NCI-H2081 (cell line): ENCODE measurements at places on chromosomes 3 and 15.
A peak's percentile ranks its signal among the peaks of the same experiment; 100 is the strongest.

DNA sequence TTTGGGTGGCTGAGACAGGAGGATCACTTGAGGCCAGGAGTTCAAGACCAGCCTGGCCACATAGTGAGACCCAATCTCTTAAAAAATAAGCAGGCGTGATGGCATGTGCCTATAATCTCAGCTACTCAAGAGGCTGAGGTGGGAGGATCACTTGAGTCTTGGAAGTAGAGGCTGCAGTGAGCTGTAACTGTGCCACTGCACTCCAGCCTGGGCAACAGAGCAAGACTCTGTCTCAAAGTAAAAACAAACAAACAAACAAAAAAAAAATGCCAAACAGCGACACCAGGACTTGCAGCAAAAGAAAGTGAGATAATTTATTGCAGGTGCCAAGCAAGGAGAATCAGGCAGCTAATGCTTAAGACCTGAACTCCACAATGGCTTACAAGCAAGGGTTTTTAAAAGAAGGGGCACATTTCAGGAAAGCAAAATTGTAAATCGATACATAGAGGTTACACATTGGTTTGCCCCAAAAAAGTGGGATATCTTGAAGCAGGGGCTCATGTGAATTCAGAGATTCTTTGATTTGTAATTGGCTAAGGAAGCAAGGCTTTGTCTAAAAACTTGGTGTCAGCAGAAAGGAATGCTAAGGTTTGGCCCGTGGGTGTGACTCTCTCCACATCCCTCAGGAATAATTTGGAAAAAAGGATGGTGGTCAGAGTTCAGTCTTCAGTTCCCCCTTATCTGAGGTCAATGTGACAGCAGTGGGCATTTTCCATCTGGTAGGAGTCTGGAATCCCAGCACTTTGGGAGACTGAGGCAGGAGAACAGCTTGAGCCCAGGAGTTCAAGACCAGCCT is 5.2 kb upstream of the MPI start:
- no peak for DNase-seq

- no peak for DNase-seq
Measured at GRCh38 chr3:60427109-60427508, 824.1 kb downstream of the FHIT start.

DNA sequence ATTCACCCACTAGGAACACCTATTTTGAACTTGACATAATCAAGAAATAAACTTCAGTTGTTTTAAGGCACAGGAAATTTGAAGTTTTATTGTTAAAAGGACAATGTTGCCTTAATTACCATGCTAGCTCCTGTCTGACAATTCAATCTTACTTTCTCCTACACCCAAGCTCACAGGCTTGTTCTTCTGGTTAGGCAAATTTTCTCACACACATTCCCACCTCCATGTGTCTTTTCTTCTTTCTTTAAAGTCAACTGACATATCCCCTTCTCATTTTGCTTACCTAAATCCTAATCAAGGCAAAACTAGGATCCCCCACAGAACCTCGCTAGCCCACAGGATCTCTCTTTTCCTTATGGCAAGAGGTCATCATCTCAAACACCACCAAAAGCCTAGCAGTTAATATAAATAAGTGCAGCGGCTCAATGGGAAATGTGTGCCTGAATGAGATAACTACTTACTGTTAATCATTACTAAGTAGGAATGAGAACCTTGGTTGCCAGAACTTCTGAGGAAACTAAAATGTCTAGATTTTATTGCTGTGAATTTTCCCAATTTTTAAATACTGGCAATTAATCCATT is 189.3 kb downstream of the PLCH1 start:
- DNase-seq = no peak

GRCh38 chr15:29822684-29823459 is 604 bp upstream of the TJP1 start:
- DNase-seq = peak; percentile 60

DNA sequence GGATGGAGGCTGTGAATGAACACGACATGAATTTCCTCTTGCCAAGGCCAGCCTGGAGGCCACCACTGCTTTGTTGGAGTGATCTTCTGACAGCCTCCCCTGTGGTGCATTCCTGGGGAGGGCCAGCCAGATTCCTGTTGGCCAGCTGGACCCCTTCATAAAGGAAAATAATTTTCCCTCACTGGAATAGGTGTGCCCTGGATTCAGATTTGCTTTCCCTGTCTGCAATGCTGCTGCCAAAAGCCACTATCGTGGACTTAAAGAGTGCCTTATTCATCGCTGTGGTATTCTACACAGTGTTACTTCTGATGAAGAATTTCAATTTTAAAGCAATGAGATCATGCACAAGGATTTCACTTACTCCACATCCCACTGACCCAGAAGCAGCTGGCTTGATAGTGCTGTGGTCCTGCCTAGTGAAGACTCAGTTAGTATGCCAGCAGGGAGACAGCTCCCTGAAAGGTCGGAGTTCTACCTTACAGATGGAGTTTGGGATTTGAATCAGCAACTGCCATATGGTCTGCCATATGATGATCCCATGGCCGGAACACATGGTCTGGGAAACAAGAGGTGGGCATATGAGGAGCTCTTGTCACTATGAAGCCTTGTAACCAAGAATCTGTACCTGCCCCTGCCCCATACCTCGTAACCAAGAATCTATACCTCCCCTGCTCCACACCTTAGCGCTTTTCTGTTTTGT is 145.2 kb downstream of the KLF13 start:
- no peak for DNase-seq

DNA sequence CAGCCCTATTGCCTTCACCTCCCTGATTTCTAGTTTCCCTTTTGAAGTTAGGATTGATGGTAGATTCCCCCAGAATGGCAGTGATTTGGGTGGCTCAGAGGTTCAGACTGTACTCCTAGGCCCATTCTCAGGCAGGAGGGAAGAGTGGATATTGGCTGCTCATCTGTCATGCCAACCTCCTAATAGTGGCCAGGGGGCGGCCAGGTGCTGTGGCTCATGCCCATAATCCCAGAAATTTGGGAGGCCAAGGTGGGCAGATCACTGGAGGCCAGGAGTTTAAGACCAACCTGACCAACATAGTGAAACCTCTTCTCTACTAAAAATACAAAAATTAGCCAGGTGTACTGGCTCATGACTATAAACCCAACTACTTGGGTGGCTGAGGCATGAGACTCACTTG is 11.3 kb downstream of the RRP9 start:
- DNase-seq = no peak

DNA sequence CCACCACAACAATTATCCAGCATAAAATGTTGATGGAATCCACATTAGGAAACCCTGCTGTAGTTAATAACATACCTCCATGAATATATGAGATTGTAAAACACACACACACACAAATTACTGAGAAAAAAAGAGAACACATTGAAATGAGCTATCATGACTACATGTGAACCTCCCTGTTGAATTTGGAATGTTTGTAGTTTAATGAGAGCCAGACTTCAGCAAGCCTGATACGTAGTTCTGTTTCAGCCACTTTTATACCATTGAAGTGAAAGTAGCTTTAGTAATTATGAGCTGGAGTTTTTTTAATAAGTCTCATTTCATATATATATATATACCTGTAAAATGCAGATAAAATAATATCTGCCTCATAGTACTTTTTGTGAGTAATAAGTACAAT is 1146.4 kb downstream of the NAALADL2 start:
- DNase-seq = peak; percentile 19

DNA sequence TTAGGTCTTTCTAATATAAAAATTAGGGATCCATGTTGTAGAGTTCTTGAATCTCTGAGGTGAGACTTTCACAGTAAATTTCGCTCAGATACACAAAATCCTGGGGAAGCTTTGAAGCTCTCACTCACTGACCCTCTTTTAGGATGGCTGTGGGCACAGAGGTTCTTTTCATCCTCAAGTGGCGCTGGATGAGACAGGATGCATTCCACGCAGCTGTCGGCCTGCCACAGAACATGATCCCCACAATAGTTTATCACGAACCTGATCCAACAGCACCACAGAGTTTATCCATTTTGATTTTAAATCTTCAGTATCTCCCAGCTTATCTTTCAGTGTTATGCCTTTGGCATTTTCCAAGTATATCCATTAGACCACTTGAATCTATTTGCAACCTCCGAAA is 91.9 kb downstream of the WDR76 start:
- no peak for DNase-seq

- DNase-seq = no peak
Measured at GRCh38 chr15:76174654-76175053, 114.9 kb downstream of the TMEM266 start.

GRCh38 chr3:163817015-163817414 is 1261.3 kb downstream of the SI start:
- no peak for DNase-seq
